IMR-90 (cell line): ENCODE measurements at places on chromosomes 6 and 20. TPM values are rescaled to one million over a fixed set of nuclear protein-coding genes. Genes with fewer than 3 reads are reported as not detected.

DNA sequence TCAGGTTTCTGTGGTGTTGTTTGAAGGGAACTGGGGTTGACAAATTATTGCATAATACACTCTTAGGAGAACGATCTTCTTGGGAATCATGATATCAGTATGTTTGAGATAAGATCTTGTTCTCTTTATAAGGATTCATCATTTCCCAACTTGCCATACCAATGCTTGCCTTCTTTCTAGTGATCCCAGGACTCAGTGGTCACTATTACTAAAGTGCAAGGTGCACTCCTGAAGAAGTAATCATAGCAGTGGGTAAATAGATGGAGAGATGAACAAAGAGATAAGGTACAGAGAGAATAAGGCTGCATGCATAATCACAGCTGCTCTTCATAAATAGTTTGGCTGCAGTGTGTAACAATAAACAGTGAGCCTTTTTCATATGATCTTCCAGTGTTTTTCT lies 404.0 kb downstream of the DOK5 start:
- no peak for DNase-seq
- no peaks in the 10 kb centered on the region for H3K27me3 ChIP-seq
- H3K27ac ChIP-seq: no peak overlapping the region
- no peaks in the 10 kb centered on the region for H3K4me1 ChIP-seq
- H3K36me3 ChIP-seq: no peaks in the 10 kb centered on the region

COL9A3 gene
- total RNA-seq: 0.28 and 0.36 TPM in 2 replicates

DNA sequence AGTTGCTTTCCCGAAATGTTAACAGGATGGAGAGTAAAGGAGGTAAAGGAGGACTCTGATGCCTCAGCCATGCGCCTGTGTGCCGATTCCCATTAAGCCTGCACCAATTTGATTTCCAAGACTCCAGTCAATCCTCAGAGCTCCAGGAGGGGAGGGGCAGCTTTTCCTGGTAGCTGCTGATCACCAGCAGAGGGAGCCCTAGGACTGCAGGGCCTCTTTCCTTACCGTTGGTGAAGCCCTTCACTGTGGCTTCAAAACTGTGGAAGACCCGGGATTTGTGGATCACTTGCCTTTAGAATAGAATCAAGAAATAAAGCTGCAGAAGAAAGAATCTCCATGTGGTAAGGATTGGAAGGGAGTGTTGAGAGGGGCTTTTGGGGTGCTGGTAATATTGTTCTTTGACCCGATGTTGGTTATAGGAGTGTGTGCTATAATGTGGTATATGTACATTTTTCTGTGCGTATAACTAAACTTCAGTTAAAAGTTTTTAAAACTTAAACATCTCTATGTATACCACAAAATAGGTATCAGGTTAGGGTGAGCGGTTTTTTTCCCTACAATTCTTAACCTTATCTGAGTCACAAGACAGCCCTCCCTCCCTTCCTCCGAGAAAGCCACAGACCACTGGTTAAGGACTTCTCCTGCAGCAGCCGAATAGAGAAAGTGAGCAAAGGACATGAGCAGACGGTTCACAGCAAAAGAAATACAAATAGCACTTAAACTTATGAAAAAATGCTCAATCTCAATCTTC lies 6.9 kb upstream of the OSER1 start:
- no peak overlapping the region for H3K4me3 ChIP-seq
- no peak overlapping the region for H3K27ac ChIP-seq
- H3K4me1 ChIP-seq: no peaks in the 10 kb centered on the region

- DNase-seq: no peak
- H3K27me3 ChIP-seq: peaks cover 31% of the 10 kb centered on the region
Measured at GRCh38 chr20:618980-619379, 8.9 kb upstream of the TCF15 start.

PREP gene
- total RNA-seq: 21.0 and 22.8 TPM in 2 replicates

GRCh38 chr6:5229356-5229755 lies 31.4 kb downstream of the LYRM4 start:
- H3K4me1 ChIP-seq: peaks cover 2% of the 10 kb centered on the region; the same call in 1 of the 2 replicates
- no peak overlapping the region for H3K4me3 ChIP-seq
- H3K27me3 ChIP-seq: no peaks in the 10 kb centered on the region
- 0 out of 2 replicates have a peak, but pooled peaks cover 1% of the 10 kb centered on the region for H3K36me3 ChIP-seq
- no peak for DNase-seq

SEL1L2 gene
- total RNA-seq: not detected in 2 replicates

GRCh38 chr20:32356622-32357374 lies 1.3 kb upstream of the ASXL1 start:
- peak overlapping the region; percentile 62; the same call in 1 of the 2 replicates for H3K4me3 ChIP-seq
- H3K27ac ChIP-seq: peak overlapping the region; percentile 91; the same call in 1 of the 2 replicates
- peaks cover 3% of the 10 kb centered on the region for H3K4me1 ChIP-seq
- no peaks in the 10 kb centered on the region for H3K27me3 ChIP-seq

DNA sequence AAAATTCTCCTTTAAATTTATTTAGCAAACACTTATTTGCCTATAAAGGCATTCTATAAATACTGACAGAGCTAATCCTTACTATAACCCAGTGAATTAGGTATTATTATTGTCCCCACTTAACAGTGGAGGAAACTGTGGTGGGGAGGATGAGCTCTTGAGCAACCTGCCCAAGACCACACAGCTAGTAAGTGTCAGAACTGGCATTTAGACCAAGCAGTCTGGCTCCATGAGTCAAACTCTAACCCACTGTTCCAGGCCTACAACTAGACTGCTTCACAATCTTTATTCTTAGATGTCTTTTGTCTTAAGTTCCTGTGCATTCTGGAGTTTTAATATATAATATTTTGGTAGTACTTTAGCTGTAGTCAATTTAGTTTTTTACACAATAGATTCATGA lies 530.8 kb downstream of the BCKDHB start:
- H3K4me3 ChIP-seq: no peak overlapping the region
- no peak overlapping the region for H3K27ac ChIP-seq
- no peaks in the 10 kb centered on the region for H3K36me3 ChIP-seq
- no peaks in the 10 kb centered on the region for H3K27me3 ChIP-seq

GRCh38 chr6:41976794-41977484 lies 35.3 kb upstream of the CCND3 start:
- no peaks in the 10 kb centered on the region for H3K36me3 ChIP-seq
- H3K4me1 ChIP-seq: peaks cover 4% of the 10 kb centered on the region; the same call in 1 of the 2 replicates
- DNase-seq: peak; percentile 85
- H3K27ac ChIP-seq: no peak overlapping the region
- H3K4me3 ChIP-seq: no peak overlapping the region

WDR46 gene
- 68.9 and 73.8 TPM in 2 replicates for total RNA-seq

OXT gene
- total RNA-seq: not detected in 2 replicates

CLPSL1 gene
- not detected in 2 replicates for total RNA-seq

GRCh38 chr20:11776687-11777086 lies 141.0 kb upstream of the BTBD3 start:
- peaks cover 5% of the 10 kb centered on the region for H3K4me1 ChIP-seq
- H3K27me3 ChIP-seq: no peaks in the 10 kb centered on the region
- no peak overlapping the region for H3K27ac ChIP-seq
- H3K36me3 ChIP-seq: no peaks in the 10 kb centered on the region
- peak; percentile 32 for DNase-seq
- H3K4me3 ChIP-seq: no peak overlapping the region

GRCh38 chr6:20186981-20187380 lies 25.3 kb downstream of the MBOAT1 start:
- no peaks in the 10 kb centered on the region for H3K27me3 ChIP-seq
- no peak overlapping the region for H3K4me3 ChIP-seq
- H3K4me1 ChIP-seq: no peaks in the 10 kb centered on the region
- no peaks in the 10 kb centered on the region for H3K36me3 ChIP-seq
- no peak for DNase-seq

DNA sequence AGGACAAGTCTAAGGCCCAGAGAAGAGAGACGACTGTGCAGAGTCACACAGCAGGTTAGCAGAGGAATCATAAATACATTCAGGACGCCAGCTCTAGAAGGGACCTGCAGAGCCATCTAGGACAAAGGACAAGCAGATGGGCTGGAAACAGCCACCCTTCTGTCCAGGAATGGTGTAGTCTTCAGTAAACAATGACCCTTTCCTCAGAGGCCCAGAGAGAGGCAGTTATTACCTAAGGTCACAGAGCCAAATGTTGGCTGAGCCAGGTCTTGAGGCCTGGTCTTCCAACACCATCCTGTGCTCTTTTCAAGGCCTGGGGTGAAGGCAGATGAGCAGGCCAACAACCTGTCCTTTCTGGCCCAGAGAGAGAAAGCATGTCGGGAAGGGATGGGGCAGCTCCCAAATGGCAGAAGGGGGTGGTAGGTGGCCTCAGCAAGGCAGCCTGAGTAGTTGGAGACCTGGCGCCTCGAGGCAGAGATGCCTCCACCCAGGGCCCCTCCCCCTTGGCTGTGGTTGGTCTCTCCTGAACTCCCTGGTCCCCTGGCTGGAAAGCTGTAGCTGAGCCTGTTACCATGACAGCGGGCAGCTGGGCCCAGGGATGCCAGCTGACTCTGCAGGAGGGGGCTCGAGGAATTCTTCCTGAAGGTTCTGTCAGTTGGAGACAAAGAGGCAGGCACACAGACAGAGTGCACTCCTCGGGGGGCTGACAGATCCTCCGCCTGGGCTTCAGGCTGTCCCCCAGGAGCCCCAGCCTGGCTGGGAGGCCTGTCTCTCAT lies 24.8 kb downstream of the EPB41L1 start:
- peaks cover 2% of the 10 kb centered on the region; the same call in 1 of the 2 replicates for H3K36me3 ChIP-seq
- H3K27ac ChIP-seq: no peak overlapping the region
- H3K4me3 ChIP-seq: no peak overlapping the region
- H3K4me1 ChIP-seq: peaks cover 10% of the 10 kb centered on the region
